ENCODE measurements at places on chromosomes 4 and X.

DNA sequence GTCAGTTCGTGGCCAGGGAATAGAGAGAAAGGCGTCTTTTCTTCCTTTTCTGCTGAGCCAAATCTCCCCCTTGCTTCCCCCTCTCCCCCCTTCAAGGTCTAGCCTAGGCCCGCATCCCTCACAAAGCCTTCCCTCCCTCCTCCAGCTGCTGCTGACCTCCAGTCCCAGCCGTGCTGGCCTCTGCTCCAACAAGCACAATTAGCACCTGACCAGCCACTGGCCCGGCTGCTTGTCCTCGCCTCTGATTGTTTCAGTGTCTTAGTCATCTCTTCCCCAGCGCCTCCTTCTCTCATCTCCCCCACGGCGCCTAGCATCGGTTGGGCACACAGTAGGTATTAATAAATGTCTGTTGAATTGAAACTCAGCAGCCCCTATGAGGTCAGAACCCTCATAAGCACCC lies 4.2 kb downstream of the ELF4 start:
- DNase-seq, result no peak

DNA sequence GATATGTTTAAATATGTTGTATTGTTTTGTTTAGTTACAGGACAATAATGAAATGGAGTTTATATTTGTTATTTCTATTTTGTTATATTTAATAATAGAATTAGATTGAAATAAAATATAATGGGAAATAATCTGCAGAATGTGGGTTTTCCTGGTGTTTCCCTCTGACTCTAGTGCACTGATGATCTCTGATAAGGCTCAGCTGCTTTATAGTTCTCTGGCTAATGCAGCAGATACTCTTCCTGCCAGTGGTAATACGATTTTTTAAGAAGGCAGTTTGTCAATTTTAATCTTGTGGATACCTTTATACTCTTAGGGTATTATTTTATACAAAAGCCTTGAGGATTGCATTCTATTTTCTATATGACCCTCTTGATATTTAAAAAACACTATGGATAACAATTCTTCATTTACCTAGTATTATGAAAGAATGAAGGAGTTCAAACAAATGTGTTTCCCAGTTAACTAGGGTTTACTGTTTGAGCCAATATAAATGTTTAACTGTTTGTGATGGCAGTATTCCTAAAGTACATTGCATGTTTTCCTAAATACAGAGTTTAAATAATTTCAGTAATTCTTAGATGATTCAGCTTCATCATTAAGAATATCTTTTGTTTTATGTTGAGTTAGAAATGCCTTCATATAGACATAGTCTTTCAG lies 26.9 kb downstream of the NUDT6 start:
- no peak for DNase-seq

DNA sequence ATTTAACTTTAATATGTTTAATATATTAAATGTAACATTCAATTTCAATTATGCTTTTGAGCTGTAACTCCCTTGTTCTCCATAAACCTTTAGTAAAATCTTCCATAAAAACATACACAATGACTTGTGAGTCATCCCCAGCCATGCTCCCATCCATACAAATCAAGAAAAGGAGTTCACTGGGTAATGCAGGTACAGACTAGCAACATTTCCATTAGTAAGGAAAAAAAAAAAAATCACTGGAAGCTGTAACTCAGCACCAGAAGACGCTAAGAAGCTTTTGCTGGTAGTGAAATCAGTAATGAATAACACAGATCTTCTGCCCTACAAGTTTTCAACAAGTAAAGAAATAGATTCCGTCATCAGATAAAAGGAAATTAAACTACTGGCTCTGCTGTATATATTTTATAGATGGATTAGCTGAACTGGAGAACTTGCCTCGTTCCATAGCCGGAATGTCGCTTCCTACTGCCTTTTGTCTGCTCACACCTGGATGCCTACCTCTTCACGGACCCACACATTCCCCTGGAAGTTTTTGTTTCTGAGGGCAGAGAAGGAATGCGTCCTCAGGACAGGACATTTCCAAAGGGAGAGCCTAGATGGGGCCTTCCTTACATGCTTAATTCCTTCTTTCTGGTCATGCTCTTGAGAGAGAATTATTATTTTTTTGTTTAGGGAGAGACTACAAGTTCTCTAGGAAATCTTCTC lies 298.4 kb upstream of the ANKRD50 start:
- peak; percentile 25 for DNase-seq

- DNase-seq, result no peak
Measured at GRCh38 chrX:50003467-50003866, 81.1 kb downstream of the CLCN5 start.

- no peak for DNase-seq
Measured at GRCh38 chr4:145153904-145154298, 26.5 kb downstream of the OTUD4 start.

DNA sequence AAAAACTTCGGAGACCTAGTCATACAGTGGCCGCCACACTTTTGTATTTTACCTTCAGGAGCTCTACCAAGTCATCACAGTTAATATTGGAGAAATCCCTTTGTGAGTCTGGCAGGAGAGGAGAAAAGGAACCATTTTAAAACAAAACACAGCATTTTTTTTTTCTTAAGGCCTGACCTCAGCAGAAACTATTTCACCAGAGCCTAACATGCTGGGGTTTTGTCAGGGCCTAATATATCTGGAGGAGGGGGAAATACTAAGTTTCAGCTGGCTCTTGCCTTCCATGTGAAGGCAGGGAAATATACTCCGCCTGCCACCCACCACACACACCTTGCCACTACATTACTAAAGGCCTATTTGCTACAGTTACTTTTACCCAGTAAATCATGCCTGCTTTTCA lies 26.5 kb upstream of the BDH2 start:
- no peak for DNase-seq

GRCh38 chr4:85644061-85644460 lies 169.1 kb downstream of the ARHGAP24 start:
- no peak for DNase-seq

GRCh38 chr4:85452058-85452731 lies 22.8 kb upstream of the ARHGAP24 start:
- no peak for DNase-seq

GRCh38 chr4:172953896-172954568 lies 214.6 kb upstream of the GALNT7 start:
- DNase-seq, result no peak

DNA sequence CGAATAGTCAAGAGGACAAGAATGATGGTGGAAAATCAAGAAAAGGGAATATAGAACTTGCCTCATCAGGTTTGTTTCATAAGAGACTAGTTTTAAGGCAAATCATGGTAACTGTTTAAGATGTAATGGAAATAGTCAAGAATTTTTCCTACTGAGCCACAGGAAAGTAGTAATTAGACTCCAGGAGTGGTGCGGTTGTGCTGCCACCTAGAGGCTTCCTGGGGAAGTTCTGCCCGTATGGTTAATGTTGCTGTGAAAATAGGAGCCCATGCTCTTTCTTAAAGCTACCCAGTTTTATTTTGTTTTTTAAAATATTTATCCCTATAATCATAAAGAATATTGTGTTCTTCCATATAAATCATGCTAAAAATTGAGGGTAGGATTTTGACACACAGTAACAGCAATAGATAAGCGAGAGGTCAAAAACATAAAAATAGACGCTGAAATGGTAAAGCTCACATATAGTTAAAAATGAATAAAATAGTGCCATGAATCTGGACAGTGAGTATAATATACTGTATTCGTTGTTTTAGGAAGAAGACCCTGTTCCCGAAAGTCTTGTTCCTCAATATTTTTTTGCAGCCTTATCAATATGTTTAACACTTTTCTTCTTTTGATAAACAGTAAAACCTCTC lies 87.0 kb downstream of the PHOX2B start:
- DNase-seq, result peak; percentile 75

- no peak for DNase-seq
Measured at GRCh38 chr4:127217586-127218229, 415.0 kb upstream of the INTU start.

GRCh38 chr4:171602638-171603355 lies 210.4 kb upstream of the GALNTL6 start:
- no peak for DNase-seq

GRCh38 chrX:115232933-115233496 lies 881 bp downstream of the LRCH2 start:
- DNase-seq, result peak; percentile 13

DNA sequence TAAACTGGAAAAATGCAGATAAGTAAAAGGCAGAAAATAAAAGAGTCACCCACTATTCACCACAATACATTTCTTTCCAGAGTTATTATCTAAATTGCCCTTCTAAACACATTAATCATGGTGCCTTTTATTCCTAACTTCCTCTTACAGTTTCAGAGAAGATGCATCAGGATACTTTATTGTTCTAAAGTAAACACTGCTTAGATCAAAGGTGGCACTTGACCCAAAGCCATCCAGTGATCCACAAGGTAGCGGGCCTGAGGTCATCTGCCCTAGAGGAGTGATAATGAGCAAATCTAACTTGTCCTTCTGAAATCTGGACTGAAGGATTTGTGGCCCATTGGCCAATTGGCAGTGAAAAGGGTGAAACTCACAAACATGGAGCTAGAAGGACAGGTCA lies 12.0 kb upstream of the TMEM154 start:
- DNase-seq, result no peak

GRCh38 chrX:150897421-150898320 lies 797 bp downstream of the CD99L2 start:
- DNase-seq, result no peak

DNA sequence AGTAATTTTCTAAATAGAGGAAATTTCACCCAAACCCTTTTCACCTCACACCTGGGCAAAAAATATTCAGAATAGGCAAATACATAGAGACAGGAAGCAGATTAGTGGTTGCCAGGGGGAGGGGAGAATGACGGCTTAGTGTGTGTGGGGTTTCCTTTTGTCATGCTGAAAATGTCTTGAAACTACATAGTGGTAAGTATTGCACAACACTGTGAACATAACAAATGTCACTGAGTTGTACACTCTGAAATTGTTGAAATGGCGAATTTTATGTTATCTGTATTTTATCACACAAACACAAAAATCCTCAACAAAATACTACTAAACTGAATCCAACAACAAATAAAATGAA lies 60.7 kb upstream of the PLAC1 start:
- DNase-seq, result no peak

GRCh38 chrX:153551135-153551534 lies 33.7 kb downstream of the ATP2B3 start:
- no peak for DNase-seq

- no peak for DNase-seq
Measured at GRCh38 chr4:47526281-47526680, 41.2 kb downstream of the ATP10D start.

DNA sequence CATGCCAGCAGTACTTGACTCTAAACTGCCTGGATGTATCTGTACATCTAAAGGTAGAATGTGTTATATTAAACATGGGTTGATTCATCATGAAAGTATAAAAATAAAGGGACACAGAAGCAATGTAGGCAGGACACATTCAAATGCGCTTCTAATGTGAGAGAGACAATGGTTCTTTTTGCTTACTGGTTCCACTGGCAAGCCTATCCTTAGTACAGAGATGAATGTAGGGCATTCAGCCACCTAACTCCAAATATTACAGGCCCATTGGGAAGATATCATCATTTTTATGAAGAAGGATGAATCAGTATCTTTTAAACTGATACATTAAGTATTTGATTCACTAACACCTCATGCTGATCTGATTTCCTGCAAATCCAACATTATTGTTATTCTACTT lies 18.0 kb downstream of the CDKL2 start:
- DNase-seq, result no peak

- no peak for DNase-seq
Measured at GRCh38 chr4:7717946-7718490, 221.6 kb downstream of the AFAP1 start.

- no peak for DNase-seq
Measured at GRCh38 chr4:41963105-41963504, 18.5 kb upstream of the DCAF4L1 start.

GRCh38 chr4:989722-990471 lies 3.1 kb downstream of the IDUA start:
- no peak for DNase-seq

DNA sequence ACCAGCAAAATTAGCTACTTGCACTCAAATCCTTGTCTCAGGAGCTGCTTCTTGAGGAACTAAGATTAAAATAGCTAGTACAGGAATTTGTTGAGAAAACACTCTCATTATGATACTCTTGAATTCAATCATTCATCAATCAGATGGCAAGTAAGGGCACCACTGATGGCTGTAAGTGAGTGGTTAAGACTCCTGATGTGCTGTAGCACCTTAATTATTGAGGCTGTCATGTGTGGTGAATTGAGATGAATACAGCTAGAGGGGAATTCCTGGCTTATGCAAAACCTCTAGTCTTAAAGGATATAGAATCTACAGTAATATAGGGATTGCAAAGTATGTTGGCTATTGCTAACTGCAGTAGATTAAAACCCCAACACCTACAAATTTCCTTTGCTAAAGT lies 509.1 kb downstream of the IQCM start:
- no peak for DNase-seq

GRCh38 chr4:145679520-145679919 lies 426 bp upstream of the C4orf51 start:
- DNase-seq, result peak; percentile 6

DNA sequence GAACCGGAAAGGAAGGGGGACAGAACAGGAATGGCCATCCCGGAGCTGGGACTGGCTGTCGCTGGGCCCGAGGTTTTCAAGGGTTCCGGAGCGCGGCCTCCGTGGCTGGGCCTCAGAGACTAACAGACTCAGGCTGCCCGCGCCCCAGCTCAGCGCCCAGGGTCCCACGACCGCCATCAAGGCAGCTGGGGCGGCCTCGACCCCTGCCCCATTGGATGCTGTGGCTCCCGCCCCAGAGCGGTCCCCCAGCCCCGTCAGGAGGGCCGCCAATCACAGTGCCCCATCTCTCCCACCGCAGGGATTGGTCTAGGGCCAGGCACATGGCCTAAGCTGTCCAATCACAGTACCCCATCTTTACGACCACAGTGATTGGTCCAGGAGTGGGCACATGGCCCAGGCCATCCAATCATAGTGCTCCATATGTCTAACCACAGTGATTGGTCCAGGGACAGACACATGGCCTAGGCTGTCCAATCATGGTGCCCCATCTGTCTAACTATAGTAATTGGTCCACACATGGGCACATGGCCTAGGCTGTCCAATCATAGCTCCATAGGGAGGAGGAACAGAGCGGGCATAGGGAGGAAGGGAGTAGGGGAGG lies 105.3 kb upstream of the NKX1-1 start:
- DNase-seq, result no peak

DNA sequence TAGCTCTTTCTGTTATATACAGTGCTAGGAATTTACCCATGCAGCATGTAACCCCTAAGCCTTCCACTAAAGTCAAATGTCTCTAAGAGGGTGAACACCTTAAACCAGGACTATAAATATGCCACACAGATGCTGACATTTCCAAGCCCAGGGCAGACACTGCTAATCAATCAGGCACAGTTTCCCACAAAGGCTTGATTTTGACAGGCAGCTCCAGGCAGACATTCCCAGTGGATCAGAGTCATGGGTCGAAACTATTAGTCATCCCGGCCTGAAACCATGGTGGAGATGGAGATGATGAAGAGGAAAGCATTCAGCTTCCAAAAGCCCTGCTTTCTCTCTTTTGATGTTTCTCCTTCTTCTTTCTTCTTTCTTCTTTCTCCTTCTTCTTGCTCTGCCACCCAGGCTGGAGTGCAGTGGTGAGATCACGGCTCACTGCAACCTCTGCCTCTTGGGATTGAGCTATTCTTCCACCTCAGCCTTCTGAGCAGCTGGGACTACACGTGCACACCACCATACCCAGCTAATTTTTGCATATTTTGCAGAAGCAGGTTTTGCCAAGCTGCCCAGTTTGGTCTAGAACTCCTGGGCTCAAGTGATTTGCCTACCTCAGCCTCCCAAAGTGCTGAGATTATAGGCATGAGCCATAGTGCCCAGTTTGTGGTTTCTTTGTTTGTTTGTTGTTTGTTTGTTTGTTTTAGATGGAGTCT lies 21.0 kb upstream of the SORCS2 start:
- no peak for DNase-seq

- no peak for DNase-seq
Measured at GRCh38 chr4:165059386-165059785, 5.7 kb downstream of the TRIM75 start.
